ENCODE measurements at places on chromosomes 1 and 21. TPM values are rescaled to one million over a fixed set of nuclear protein-coding genes. Genes with fewer than 3 reads are reported as not detected.

- DNase-seq = no peak
Measured at GRCh38 chr1:109659997-109660690, 4.2 kb downstream of the GSTM4 start.

DNA sequence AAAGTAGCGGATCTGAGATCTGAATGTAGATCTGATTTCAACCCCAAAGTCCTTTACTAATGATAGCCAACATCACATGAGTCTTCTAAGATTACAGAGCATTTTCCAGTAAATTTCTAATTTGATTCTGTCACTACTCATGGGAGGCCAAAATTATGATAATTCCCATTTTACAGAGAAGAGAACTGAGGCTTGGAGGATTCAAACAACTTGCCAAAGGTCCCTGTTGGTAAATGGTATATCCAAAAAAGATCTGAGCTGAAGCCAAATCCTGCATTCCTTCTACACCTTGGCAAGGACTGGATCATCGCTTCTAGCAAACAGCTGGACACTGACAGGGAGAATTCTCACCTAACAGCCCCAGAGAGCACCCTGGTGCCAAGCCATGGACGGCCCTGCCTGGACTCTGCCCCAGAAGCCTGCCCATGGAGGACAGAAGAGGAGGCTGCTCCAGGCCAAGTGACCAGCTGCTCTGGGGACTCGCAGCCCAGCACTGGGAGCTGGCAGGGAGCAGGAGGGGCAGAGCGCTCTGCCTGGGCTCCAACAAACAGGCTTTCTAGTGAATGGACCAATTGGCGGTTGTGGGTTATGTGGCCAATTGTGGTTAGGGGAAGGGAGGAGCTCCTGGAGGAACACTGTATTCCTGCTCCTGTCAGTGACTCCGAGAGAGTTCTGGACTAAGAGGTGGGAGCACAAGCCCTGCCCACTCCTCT, 6.4 kb upstream of the CSF1 start:
- DNase-seq = no peak

The C1QTNF12 gene
- 0.32 TPM for total RNA-seq

The TEDDM1 gene
- total RNA-seq = not detected

The MAP10 gene
- total RNA-seq = 2.2 TPM

All from fibroblast of villous mesenchyme (primary cell).